ENCODE measurements at places on chromosomes 5 and 9.

GRCh38 chr9:127112056-127112455 is 10.4 kb downstream of the ANGPTL2 start:
- peak; percentile 81 for DNase-seq

- peak; percentile 4 for DNase-seq
These were observed 127.2 kb downstream of the OLFM1 start for GRCh38 chr9:135214706-135215105.

DNA sequence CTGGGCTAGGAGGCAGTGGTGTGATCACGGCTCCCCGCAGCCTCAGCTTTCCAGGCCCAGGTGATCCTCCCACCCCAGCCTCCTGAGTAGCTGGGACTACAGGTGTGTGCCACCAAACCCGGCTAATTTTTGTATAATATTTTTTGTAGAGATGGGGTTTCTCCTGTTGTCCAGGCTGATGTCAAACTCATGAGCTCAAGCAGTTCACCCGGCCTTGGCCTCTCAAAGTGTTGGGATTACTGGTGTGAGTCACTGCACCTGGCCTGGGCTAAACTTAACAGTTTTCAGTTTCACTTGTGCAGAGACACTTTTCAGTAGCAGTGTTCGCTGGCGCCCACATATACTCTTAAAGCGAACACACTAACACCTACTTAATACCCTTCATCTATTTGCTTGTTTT is 205.6 kb upstream of the ZNF608 start:
- no peak for DNase-seq

GRCh38 chr9:69899491-69899890 is 78.9 kb downstream of the CFAP95 start:
- DNase-seq, result no peak

DNA sequence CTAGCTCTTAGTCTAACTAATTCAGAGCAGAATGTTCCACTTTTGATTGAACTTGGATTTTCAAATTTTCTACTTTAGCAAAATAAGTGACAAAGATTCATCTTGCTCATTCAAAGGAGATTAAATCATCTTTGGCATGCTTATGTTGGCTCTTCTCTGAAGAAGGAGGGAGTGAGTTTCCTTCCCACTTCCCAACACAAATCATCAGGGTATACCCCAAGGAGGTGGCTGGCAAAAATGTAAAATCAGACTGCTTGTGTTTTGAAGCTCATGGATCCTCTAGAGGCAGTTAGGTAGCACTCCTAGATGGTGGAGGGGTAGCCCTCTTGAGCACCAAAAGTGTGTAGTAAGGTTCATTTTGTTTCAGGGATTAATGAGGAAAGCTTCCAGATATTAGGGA is 343.1 kb downstream of the OSTF1 start:
- DNase-seq, result no peak

GRCh38 chr5:81239613-81240012 is 6.5 kb downstream of the CKMT2 start:
- no peak for DNase-seq

DNA sequence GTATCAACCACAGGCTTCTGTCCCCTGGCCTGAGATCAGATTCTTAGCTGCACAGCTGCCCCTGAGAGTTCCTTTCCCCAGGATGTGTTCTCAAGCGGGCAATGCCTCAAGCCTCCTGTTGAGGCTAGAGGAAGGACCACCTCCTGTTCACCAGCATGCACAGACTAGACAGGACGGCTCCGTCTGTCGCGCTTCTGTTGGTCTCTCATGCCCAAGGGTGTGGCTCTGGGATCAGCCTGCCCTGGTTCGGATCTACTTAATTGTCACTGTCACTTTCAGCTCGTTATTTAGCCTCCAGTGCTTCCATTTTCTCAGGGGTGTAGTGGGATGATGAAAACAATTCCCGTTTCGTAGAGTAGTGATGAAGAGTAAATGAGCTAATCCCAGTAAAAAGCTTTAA is 103.1 kb downstream of the KCNIP1 start:
- no peak for DNase-seq

- peak; percentile 76 for DNase-seq
These were observed 156.2 kb downstream of the MELK start for GRCh38 chr9:36728651-36729520.

GRCh38 chr5:116380621-116381020 is 194.0 kb downstream of the SEMA6A start:
- no peak for DNase-seq

- no peak for DNase-seq
These were observed 384.6 kb downstream of the SPOCK1 start for GRCh38 chr5:137114529-137114928.

GRCh38 chr5:132253452-132254320 is 3.8 kb upstream of the PDLIM4 start:
- no peak for DNase-seq

- DNase-seq, result no peak
These were observed 1.4 kb downstream of the PDE4D start for GRCh38 chr5:59891962-59892643.

DNA sequence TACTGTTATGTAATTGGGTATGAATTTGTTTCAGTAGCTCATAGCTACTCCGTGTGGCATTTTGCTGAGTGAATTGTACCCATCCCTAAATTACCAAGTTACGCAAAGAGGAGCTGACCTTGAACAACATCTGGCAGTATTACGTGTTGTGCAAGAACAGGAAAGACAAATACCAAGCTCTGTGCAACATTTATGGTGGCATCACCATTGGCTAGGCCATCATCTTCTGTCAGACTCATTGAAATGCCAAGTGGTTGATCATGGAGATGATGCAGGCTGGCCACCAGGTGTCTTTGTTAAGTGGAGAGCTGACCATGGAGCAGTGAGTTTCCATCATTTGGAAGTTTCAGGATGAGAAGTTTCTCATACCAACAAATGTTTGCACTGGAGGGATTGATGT is 15.0 kb downstream of the ZSWIM6 start:
- DNase-seq, result no peak

GRCh38 chr5:76971511-76971910 is 18.7 kb downstream of the CRHBP start:
- DNase-seq, result no peak

GRCh38 chr9:108290839-108291585 is 564.8 kb downstream of the ACTL7B start:
- DNase-seq, result no peak

DNA sequence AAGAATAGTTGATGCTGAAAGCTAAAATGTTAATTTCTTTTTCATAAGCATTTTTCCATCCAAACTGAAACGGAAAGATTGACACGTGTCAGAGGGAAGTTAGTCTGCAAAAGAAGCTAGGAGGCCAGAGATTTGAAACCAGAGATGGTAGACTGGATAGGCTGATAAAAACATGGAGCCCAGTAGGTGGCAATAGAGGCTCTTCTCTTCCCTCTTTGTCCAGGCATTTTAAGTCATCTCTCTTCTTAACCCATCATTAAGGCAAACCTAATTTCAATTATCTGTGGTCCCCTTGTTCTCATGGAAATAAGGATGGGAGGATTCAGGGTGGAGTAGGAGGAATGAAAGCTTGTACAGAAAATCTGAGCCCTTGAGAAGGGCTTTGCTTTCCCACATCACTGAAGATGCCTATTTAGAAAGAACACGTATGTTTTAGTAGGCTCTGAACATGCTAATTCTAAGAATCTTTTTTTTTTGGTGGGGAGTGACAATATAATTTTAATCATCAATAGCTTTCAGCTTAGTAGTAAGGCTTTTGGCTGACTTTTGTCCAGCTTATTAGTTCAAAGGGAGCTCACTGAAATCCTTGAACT is 66.6 kb downstream of the ZNF474 start:
- DNase-seq, result no peak

DNA sequence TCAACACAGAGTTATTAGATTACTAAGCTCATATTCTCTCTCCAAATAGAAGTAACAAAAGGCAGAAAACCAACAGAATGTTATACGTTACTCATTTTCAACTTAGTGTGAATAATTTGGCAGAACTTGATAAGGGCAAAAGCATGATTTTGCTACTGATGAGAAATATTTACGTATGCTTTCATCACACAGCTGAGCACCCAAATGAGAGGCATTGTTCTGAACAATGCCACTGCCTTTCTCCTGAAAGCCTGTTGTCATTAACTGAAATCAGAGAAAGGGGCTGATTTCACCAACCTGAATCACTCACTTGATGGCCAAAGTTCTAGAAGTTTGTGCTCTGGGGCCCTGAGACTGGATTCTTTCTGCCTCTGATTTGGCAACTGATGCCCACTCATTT is 367.5 kb upstream of the PTGER4 start:
- no peak for DNase-seq

- peak; percentile 79 for DNase-seq
These were observed 600 bp downstream of the ENC1 start for GRCh38 chr5:74639807-74640449.

GRCh38 chr5:78795757-78796156 is 147.2 kb upstream of the LHFPL2 start:
- no peak for DNase-seq

- DNase-seq, result no peak
These were observed 668.0 kb upstream of the RIOK2 start for GRCh38 chr5:97851036-97851435.

DNA sequence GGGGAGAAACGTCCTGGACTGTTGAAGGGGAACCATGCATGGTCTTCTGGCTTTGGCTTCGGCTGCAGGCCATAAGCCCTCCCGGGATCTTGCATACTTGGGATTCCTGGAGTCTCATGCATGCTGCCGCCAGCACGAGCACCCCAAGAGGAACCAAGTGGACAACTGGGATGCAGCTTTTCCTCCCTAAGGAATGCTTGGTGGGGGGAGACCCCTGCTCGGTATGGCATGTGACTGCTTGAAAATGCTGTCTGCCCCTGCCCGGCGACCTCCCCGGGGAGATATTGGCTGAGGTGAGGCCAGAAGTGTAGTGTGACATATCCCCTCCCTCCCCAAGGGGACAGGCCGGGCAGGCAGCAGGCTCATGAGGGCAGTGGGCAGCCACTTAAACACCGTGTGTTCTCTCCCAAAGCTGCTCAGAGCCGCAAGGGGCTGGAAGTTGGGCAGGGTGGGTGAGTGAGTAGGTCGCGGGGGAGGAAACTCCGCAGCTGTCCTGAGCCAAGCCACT is 15.7 kb downstream of the TMEM171 start:
- no peak for DNase-seq

DNA sequence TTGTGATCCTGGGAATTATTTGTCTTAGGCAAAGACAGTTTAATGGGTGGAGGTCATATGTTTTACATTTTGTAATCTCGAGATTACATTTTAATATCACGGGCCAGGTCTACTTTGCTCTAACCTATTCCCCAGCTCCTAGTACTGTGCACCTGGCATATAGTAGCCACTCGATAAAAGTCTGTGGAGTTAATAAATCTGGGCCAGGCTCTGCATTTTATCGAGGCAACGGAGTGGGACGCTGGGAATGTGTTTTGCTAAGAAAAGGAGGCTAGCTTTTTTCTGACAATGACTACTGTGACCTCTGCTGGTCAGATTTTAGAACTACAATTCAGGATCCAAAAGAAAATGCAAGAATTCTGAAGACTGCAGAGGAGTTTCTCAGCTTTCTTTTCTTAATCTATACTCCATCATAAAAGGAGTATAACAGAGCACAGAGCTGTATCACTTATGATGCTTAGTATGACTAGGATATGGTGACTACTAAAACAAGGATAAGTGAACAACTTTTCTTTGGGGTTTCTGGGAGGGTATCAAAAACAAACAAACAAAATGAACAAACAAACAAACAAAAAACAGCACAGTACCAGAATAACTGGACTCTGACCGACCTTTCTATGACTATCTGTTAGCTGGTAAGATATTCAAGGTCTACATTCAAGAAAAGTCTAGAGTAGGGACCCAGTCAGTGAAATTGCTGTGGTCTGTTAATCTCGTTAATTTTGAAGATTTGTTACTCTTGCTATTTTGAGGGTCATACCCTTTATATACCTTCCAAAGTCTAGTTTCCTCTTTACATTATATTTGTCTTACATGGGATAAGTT is 46.1 kb upstream of the CER1 start:
- DNase-seq, result no peak

- no peak for DNase-seq
These were observed 495.1 kb downstream of the KIF4B start for GRCh38 chr5:155508673-155509072.

DNA sequence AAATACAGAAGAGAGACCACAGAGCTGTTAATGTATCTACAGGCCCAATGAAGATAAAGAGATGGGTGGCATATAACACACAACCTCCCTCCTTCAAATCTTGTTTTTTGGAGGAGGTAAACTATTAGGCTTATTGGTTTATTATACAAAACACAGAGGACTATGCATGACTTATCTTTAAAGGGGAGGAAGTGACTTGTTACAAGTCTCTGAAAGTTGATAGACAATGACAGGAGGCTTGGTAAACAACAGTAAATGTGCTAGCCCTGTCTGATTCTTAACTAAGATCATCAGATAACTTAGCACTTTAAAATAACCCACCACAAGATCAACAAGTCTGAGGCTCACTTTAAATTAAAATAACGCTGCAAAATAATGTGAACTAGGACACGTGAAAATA is 219.0 kb downstream of the MLLT3 start:
- no peak for DNase-seq

DNA sequence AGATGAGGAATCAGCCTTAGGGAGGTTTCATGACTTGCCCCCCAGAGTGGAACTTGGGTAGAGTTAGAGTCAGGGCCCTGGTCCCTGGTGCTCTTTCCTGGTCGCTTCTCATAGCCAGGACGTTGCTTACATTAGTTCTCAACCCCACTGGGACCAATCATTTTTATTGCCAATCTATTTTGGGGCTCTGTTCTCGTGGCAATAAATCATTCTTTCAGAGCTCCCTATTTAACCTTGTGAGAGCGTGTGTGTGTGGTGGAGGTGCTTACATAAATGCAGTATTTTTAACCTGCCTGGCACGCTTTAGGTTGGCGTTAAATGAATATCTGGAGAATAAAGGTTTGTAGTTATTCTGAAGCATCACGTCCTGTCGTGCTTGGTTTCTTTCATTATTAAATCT is 4.1 kb downstream of the TRIO start:
- no peak for DNase-seq

DNA sequence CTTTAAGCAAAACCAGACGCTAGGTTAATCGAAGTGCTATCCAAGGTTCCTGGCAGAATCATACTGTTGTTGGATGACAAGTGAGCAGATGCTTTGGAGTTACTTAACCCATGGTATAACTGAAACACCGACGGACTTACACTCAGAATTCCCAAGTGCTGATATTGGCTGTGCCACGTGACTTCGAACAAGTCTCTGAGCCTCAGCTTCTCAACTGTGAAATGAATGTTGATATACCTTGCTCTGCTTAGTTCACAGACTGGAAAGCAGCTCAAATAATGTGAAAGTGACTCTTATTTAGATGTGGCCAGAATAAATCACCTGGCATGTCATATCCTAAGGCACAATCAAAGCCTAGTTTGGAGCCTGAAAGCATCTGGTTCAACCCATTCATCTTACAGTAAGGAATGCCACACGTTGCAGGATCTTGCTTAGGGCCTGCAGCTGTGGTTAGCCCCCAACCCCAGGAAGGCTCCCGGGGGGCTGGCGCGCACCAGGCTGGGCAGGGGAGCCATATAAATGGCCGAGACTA is 759 bp downstream of the GEMIN5 start:
- DNase-seq, result no peak
